ENCODE measurements at places on chromosomes 4 and X.

GRCh38 chr4:1406981-1407656 is 877 bp upstream of the NKX1-1 start:
- no peak for DNase-seq

DNA sequence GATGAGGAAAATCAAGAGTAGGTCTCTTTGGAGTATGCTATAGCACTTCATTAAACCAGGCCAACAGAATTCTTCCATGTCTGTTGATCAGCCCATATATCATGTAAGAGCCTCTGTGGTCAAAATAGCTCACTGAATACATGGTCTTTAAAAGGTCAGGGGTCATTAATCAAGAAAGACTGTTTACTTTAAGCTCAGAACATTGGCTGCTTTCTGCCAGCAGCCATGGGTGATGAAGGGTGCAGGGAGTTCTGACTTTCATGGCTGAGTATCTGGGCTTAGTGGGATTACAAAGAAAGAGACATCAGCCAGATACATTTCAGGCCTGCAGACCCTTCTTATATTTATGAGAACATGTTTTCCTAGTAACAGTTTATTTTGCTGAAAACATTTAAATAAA is 7.1 kb upstream of the C4orf54 start:
- no peak for DNase-seq

GRCh38 chr4:173448608-173449379 is 49.9 kb upstream of the SCRG1 start:
- peak; percentile 34 for DNase-seq

GRCh38 chr4:188780686-188781085 is 641.4 kb downstream of the TRIML1 start:
- DNase-seq = no peak

DNA sequence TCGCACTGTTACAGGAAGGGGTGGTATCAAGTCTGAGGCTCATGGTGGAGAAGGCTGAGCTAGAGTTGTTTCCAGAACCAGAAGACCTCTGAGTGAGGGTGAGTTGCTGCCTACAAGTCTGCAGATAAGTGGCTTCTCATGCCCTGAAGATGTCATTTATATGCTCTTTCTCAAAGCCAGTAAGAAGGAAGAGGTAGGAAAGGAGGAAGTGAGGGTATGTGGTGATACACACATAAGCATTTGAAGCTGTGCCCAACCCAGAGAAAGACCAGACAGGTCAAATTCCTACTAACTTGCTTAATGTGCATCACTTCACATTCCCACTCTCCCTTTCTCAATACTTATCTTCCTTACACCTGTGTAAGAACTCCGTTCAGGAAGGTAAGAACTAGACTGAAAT is at the start of gene PPBP:
PPBP (minus strand) TSS at position 130 of the 400 bp plus-strand sequence; CDS start at position 43, 87 bp downstream.
- no peak for DNase-seq

DNA sequence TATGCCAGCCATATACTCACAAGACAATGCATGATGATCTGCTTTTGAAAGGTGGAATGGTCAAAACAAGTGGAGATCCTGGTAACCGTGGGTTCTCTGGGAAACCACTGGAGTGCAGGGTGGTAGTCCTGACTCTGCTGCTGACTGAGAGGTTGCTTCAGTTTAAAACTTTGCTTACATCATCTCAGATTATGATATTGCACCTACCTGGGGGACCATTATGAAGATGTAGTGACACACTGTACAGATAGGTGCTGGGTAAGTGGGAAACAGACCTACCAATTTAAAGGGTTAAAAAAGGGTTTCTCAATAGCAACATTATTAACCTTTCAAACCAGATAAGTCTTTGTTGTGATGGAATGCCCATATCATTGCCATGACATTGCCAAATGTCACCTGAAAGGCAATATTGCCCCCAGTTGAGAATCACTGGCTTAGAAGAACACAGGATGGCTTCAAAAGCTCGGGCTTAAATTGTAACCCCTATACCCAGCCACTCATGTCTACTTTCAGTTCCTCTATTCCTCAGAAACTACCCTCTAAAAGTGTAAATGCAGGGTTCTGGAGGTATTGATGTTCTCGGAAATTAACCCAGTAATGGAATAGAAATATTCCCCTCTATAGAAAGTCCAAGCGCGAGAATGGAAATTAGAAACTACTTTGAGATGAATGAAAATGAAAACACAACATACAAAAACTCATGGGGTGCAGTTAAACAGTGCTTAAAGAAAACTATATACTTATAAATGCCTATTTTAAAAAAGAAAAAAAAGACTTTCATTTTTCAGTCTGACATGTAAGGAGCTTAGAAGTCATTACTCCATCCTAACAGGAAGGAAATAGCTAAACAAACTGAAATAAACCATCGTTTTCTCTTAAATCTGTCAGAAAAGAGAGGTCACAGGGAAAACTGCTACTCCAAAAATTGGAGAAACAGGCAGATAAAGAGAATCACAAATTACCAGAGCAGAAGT is 65.8 kb downstream of the ARHGEF6 start:
- peak; percentile 55 for DNase-seq

DNA sequence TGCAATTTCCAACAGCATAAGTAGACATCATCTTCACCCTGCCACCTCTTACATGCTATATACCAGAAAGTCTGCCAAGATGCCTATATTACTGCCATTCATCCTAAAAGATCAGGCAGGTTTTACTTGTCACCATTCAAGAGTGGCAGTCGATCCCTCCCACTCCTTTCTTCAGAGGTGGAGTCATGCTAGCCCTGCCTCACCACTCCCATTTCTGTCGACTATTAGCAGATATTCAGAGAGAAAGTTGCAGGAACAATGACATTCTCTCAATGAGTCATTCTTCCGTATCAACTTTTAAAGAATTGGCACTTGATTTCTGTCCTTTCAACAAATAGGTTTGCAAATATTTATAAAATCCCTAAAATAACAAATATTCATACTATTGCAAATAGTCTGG is 1060.1 kb downstream of the ADGRL3 start:
- no peak for DNase-seq

DNA sequence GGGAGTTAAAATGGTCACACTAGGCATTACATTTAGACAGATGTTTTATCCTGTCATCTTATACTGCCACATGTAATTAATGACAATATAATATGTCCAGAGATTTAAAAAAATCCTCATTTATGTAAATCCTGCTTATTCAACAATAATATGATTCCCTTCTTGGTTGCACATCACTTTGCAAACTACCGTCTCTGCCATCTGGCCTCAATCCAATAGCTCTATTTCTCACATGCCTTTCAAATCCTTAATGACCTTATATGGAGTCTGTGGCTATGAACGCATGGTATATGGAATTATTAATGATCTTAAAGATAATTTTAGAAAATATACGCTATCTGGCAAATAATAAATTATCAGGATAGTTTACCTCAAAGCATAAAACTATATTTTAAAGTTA is 144.5 kb downstream of the NPNT start:
- DNase-seq = no peak

- no peak for DNase-seq
Observed at GRCh38 chr4:187276736-187277408, 553.2 kb upstream of the FAT1 start.

GRCh38 chrX:87961471-87961870 is 443.9 kb downstream of the KLHL4 start:
- DNase-seq = no peak
